ENCODE measurements at places on chromosomes 7 and 10.

DNA sequence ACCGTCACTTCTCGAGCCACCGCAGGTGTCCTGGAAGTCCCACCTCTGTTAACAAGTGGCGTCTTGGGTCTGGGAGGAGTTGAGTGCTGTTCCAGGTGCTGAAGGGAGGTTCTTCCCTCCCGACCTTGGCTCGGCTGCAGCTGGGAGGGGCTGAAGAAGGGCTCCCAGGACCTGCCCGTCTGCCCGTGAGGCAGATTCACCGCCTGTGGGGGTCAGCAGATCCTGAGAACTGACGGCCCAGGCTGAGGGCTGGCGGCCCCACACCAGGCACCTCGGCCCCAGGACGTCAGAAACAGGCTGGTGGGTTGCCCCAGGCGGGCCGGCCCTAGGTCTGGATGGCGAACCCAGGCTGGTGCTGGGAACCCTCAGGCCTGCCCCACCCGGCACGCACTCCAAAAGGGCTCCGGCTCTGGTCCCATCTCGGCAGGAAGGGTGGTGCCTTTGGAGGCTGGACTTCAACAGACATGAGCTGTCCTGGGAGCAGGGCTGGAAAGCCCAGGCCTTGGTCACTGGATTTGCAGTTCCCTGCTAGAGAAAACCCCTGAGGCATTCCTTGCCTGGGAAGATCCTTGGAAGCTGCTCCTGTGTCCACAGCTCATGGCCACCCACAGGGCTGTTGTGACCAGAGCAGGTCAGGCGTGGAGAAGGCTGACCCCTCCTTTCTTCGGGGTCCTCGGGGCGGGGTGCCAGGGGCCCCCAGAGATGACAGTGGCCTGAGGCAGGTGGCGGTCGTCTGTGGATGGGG lies 42.6 kb upstream of the CFAP46 start:
- no peak for DNase-seq

- DNase-seq, result no peak
These were observed 17.4 kb upstream of the CYP3A7 start for GRCh38 chr7:99752356-99752755.

GRCh38 chr10:86376403-86376802 lies 9.8 kb upstream of the GRID1 start:
- no peak for DNase-seq

- DNase-seq, result no peak
These were observed 247.7 kb upstream of the MGMT start for GRCh38 chr10:129219364-129219763.

DNA sequence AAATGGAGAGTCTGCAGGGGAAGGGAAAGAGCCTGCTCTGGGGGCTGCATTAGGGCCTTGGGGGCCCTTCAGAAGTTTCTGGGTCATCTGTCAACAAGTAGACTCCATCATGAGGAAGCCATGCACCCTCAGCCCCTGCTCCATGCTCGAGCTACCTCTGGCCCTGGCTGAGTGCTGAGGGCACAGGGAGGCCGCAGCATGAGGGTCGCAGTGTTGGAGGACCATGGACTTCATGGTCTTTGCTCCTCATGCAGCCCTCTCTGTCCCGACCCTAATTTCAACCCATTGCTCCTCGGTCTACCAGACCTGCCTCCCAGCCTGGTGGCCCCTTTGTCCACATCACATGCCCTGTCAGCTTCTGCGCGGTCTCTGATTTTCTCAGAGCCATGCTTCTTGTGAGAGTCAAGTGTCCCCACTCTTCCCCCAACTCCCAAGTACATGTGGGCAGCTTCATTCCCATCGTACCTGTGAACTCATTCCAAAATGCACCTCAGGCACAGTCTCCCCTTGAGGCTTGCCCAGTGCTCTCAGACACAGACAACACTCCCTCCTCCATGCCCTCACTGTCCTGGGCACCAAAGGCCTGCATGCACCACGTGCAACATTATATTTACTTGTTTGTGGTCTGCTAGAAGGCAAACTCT lies 14.7 kb downstream of the ZNF488 start:
- DNase-seq, result no peak

GRCh38 chr7:37235813-37236212 lies 212.9 kb downstream of the ELMO1 start:
- no peak for DNase-seq

- no peak for DNase-seq
These were observed 133.3 kb downstream of the CELF2 start for GRCh38 chr10:11150879-11151415.

GRCh38 chr10:72248468-72249151 lies 25.1 kb upstream of the DDIT4 start:
- peak; percentile 70 for DNase-seq

- no peak for DNase-seq
These were observed 38.5 kb downstream of the MGMT start for GRCh38 chr10:129505500-129506075.

DNA sequence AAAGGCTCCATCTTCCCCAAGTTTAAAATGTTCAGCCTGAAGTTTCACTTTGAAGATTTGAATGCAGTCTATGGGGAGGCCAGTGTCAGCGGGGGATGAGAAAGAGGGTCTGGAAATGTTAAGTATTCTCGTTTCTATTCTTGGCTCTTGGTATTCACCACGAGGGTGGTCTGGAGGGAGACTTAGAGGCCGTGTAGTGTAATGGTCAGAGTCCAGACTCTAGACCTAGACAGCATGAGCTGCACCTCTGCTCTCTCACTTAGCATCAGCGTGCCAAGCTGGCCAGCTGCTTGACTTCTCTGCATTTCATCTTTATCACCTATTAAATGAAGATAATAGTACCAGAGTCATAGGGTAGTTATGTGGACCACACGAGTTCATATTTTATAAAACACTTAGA lies 57.9 kb downstream of the MKX start:
- DNase-seq, result no peak

- DNase-seq, result no peak
These were observed 33.4 kb upstream of the C1GALT1 start for GRCh38 chr7:7148798-7149481.

- no peak for DNase-seq
These were observed 68.6 kb downstream of the FRMPD2 start for GRCh38 chr10:48205918-48206317.

DNA sequence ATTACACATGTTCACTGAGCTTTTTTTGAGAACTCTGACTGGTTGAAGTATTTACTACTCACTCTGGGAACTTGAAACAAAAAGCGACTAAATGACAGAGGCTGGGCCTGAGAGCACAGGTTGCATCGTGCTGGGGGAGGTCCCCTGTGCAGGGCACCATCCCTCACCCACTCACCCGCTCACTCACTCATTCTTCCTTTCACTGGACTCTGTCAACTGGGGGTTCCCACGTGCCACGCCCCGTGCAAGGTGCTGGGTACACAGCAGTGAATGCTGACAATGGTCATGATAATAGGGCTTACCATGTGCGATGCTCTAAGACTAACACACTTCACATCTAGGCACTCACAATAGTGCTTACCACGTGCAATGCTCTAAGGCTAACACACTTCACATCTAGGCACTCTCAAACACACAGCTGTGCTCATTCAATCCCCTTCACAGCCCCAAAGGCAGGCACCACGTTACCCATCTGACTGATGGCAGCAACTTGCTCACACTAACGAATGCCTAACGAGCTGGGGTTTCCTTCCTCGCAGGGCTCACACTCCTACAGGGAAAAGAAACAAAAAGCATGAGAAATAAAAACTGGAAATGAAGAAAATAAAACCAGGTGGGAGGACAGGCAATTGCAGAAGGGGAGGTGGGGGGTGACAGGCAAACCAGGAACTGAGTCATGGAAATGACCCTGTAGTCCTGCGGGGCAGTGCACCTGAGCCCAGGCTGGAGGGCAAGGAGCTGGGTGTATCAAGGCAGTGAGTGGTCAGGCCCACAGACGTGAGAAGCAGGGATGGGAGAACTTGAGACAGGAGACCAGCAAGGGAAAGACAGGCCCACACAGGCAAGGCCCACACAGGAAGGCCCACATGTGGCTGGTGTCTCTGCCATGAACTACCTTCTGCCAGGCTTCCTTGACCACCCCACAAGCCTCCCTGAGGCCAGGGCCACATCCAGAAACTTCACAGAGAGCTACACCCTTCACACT lies 147.0 kb upstream of the FAM20C start:
- DNase-seq, result no peak

- no peak for DNase-seq
These were observed 34.5 kb downstream of the LHPP start for GRCh38 chr10:124496150-124496549.

DNA sequence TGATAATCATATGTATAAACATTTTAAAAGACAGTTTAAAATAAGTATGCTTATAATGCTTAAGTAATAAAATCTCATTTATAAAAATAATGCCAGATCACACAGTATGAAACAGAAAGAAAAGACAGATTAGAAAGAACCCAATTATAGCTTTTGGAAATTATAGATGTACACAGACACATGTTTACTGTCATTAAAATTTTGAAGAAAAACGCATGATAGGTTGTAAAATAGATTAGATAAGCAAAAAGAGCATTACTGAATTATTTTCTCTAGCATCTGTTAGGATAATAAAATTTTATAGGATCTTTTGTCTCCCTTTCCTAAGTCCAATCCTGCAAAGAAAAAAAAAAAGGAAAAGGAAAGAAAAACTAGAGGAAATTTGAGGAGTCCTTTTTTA lies 1107.3 kb upstream of the LRRN3 start:
- no peak for DNase-seq

- no peak for DNase-seq
These were observed 194.7 kb downstream of the GALNT17 start for GRCh38 chr7:71326595-71326994.

GRCh38 chr10:93604146-93604545 lies 3.1 kb upstream of the RBP4 start:
- no peak for DNase-seq

DNA sequence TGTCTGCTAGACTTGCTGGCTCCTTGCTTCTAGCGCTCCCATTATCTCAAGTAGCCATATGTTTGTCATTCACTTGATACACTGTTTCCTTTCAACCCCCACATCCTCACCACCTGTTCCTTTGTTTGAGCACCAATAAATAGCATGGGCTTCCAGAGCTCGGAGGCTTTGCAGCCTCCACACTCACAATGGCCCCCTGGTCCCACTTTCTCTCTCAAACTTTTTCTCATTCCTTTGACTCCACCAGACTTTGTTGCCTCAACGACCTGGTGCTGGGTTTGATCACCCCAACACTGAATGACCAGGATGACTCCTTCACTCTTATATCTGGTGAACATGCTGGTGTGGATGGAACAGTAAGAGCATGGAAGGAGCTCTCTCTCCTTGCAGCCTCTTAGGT lies 114.5 kb upstream of the TRIM24 start:
- no peak for DNase-seq

DNA sequence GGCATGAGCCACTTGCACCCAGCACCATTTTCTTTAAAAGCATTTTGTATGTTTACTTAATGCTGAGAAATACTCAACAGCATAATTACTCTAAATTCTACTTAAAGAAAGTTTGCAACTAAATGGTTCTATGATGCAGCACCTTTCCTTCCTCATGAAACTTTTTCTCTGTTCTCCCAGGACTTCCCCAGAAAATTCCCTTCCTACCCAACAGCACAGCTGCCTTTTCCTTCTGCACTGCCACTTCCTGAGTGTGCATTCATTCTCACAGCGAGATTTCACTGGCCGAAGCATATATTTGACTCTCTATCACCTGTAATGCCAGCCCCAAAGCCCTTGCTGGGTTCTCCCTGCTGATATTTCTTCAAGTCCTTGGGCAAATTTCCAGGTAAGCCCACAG lies 41.5 kb upstream of the DGKI start:
- DNase-seq, result no peak

DNA sequence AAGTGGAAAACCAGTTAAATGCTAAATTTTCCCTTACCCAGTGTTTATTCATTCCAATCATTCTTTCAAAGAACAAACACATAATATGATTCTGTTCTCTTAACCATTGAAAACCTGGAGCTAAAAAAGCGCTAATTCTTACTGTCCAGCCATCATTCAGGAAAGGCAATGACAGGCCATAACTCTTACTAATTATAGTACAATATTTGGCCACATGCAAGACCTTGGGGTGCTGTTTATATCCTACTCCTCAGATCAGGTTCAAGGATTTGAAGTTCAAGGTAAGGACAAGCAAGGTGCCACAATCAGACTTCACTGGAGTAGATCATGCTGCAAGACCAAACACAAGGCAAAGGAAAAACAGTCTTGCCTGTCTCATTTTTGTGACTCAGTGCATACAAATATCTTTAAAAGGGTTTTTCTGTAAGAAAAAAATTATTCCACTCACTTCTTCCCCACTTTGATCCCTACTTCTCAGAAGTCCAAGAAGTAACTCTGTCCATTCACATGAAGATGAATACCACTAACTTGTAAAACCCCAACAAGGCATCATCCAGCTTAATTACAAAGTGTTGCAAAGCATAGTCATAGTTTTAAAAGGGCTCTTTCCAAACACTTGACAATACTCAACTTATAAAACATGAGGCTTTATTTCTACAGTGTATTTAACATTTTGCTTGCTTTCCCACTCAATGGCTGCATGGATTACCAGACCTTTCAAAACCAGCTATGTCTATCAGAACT lies 153.0 kb downstream of the DOCK4 start:
- no peak for DNase-seq

GRCh38 chr10:132609211-132609610 lies 71.6 kb downstream of the INPP5A start:
- DNase-seq, result no peak

- DNase-seq, result no peak
These were observed 39.2 kb downstream of the WBP1L start for GRCh38 chr10:102782673-102783551.

GRCh38 chr10:132944510-132944909 lies 2.1 kb upstream of the CFAP46 start:
- DNase-seq, result no peak

GRCh38 chr7:34190299-34190698 lies 285.0 kb downstream of the BMPER start:
- peak; percentile 28 for DNase-seq

DNA sequence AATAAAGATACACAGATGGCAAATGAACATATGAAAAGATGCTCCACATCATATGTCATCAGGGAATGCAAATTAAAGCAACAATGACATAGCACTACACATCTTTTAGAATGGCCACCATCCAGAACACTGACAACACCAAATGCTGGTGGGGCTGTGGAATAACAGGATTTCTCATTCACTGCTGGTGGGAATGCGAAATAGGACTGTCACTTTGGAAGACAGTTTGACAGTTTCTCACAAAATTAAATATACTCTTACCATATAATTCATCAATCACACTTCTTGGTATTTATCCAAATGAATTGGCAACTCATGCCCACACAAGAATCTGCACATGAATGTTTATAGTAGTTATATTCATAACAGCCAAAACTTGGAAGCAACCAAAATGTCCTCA lies 68.2 kb downstream of the NPSR1 start:
- no peak for DNase-seq

DNA sequence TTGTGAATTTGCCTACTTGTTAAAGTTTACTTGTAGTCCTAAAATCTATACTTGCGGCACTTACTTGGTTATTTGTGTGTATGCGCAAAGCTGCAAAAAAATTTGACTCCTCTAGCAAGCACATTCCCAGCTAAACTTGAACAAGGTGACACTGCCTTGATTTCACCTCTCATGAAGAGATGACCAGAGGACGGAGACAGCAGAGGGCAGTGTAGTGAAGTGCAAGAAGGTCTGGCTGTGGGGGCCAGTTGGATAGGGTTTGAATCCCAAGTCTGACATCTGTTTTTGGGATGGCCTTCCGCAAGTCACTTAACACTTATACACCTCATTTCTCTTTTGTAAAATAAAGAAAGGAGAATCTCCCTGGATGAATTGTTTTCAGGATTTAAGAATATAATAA lies 15.7 kb downstream of the SLK start:
- no peak for DNase-seq

- DNase-seq, result no peak
These were observed 995 bp upstream of the INPP5F start for GRCh38 chr10:119724593-119725516.

GRCh38 chr7:117219485-117219884 lies 103.4 kb downstream of the WNT2 start:
- no peak for DNase-seq

GRCh38 chr7:2273866-2274265 lies 31.8 kb downstream of the NUDT1 start:
- DNase-seq, result no peak
